ENCODE measurements at places on chromosomes 6 and 20. TPM values are rescaled to one million over a fixed set of nuclear protein-coding genes. Genes with fewer than 3 reads are reported as not detected.

DNA sequence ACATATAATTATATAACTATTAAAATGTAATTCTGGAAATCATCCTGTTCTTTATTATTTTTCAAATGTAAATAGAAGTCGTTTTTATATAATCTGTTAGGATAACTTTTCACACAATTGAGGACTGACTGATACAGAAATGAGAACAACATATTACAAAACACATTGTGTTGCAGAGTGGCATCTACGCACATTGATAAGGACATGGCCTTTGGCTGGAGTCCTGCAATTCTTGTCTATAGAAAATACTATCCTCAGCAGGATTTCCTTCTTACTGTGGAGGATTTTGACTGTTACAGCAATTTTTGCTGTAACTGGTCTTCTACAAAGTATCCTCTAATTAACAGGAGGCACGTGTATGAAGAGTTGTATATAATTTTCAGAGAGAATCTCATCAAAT lies 19.8 kb downstream of the SH3BGRL2 start:
- DNase-seq, result no peak

DNA sequence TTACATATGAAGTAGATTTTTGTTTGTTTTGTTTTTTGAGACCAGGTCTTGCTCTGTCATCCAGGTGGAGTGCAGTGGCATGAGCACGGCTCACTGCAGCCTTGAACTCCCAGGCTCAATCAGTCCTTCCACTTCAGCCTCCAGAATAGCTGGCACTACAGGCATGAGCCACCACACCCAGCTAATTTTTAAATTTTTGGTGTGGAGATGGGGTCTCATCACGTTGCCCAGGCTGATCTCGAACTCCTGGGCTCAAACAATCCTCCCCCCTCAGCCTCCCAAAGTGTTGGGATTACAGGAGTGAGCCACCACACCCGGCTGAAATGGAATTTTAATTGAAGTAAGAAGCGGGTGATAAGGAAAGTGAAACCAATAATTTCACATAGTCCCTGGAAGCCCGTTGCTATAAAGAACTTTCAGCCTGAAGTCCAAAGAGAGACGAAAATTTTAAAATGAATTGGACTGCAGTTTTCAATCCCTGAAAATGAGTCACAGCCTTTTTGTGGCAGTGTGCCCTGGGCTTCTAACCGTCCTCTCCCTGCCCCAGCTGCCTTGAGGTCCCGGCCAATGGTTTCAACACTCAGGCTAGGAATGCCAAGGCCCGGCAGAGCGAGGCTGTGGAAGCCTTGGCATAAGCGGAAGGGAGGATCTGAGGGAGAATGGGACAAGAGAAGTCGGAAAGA lies 757 bp downstream of the RAET1E start:
- DNase-seq, result no peak

- no peak for DNase-seq
These were observed 87.7 kb downstream of the RNF182 start for GRCh38 chr6:14012313-14013030.

DNA sequence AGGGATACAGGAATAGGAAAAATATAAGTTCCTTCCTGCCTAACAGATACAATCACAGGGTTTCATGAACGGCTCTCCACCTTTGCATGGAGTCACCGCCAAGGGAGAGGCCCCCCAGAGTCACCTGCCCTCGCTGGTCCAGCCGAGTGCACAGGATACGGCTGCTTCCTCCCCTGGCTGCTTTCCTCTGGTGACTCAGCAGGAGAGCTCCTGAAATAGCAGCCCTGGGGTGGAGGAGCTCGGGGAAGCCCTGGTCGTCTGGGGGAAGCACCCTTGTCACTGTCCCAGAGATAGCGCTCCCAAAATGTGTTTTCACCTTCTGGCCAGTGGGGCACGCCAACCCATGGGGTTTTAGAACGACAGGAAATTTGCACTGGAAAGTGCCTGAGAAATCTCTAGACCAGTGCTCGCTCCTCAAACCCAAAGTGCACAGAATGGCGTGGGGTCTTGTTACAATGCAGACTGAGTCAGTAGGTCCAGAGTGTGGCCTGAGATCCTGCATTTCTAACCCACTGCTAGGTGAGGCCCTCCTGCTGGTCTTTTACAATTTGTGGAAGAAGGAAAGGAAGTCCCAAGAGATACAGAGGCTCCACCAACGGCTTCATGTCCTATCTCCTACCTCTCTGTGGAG lies 35.9 kb upstream of the FAM50B start:
- DNase-seq, result no peak

GRCh38 chr6:71124340-71124739 lies 164.3 kb upstream of the OGFRL1 start:
- DNase-seq, result no peak

GRCh38 chr20:43682446-43682845 lies 15.5 kb downstream of the MYBL2 start:
- no peak for DNase-seq

GRCh38 chr6:47571488-47571887 lies 93.9 kb downstream of the CD2AP start:
- no peak for DNase-seq

DNA sequence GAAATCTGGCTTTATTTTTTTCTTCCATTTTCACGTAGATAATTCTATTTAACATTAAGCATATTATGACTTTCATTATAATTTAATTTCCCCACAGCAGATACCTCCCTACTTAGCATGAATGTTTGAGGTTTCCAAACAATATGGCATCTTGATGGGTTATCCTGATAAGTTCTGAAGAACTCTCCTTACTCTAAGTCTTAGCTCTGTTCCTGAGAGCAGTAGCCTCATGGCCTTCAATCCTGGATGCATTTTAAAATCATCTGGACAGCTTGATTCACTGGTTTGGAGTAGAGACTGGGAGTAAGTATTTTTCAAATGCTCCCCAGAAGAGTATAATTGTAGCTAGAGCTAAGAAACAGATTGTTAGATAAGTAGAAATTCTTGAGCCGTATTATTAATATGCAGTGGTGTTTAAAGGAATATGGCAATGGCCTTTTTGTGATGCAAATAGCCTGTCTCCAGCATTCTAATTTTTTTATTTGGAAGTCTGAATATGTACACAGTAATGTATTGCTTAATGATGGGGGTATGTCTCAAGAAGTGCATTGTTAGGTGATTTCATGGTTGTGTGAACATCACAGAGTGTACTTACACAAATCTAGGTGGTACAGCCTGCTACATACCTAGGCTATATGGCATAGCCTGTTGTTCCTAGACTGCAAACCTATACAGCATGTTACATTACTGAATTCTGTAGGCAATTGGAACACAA lies 110.5 kb upstream of the EEF1E1 start:
- DNase-seq, result no peak

GRCh38 chr6:22401206-22401605 lies 104.4 kb upstream of the PRL start:
- no peak for DNase-seq

DNA sequence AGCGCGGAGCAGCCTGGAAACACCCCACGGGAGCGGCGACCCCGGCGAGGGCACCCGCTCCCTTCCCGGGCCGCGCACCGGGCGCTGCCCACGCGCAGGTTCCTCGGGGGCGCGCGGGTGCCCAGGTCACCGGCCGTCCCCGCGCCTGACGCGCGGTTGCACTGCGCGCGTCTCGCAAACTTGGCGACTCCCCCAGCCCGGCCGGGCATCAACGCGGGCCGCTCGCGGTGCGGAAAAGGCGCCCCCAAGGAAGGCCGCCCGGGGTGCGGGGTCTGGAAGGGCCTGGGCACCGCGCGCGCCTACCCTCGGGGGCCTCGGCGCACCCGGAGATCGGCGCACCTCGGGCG lies 555 bp upstream of the ZBTB46 start:
- DNase-seq, result no peak

DNA sequence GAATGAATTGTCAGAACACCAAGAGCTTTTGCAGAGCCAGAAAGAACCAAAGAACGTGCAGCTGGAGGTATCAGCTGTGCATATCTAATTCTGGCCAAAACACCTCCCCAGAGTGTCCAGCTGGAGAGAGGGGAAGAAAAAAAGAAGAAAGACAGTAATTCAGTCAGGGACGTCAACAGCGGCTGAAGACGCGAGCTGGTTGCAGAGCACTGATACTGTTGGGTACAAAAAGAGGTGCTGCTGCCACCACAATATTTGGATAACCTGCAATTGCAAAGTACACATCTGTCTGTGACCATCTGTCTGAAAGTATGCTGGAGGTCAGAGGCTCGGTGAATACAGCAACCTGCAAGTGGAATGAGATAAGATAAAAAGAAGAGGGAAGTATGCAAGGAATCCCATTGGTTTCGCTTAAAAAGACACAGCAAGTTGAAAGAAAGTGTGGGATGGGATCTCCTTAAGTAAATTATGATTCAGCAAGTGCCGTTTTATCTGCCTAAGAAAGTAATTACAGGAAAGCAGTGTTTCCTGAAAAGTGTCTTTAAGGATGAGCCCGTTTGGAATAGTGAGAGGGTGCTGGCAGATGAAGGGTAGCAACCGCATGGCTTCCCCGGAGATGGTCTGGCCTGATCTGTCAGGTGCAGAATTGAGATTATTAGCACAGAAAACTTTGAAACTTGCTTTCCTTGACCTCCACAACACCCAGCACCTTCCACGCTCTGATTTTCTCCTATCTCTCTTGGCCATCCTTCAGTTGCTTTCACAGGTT lies 189.9 kb upstream of the PRDM1 start:
- DNase-seq, result no peak

DNA sequence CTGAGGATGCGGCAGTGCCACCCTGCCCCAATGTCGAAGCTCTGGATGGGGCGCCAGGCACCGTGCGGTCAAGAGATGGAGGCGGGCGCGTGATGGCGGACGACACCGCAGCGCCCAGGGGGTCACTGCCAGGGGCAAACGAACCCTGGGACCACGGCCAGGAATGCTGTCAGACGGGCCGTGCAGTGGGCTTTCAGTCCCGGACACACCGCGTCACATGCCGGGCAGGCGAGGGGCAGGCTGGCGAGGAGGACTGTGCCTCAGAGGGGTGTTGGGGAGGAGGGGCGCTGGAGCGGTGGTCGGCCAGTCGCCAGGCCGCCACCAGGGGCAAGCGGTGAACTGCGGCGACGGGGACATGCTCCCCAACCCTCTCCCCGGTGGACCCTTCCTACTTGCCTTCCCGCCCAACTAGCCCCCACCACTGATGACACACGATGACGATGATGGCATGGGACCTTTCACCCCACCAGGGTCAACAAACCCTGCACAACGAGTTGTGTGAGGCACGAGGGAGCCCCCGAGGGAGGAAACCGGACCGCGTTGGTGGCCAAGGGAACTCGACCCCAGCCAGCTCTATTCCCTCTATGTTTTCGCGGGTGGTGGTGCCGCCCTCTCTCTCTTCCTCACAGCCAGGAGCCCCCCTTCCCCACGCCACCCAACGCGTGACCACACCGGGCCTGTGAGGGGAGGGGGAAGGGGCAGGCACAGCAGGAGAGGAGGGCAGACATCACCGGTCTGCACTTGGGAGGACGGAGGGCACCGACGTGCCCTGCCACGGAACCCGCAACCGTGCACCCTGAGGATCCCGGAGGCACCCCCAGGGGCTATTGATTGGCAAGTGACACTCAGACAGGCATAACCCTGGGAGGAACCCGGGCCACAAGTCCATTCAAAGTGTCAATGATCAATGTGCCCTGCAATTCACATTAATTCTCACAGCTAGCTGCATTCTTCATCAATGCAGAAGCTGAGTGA lies 1960.9 kb upstream of the DEFB115 start:
- no peak for DNase-seq

DNA sequence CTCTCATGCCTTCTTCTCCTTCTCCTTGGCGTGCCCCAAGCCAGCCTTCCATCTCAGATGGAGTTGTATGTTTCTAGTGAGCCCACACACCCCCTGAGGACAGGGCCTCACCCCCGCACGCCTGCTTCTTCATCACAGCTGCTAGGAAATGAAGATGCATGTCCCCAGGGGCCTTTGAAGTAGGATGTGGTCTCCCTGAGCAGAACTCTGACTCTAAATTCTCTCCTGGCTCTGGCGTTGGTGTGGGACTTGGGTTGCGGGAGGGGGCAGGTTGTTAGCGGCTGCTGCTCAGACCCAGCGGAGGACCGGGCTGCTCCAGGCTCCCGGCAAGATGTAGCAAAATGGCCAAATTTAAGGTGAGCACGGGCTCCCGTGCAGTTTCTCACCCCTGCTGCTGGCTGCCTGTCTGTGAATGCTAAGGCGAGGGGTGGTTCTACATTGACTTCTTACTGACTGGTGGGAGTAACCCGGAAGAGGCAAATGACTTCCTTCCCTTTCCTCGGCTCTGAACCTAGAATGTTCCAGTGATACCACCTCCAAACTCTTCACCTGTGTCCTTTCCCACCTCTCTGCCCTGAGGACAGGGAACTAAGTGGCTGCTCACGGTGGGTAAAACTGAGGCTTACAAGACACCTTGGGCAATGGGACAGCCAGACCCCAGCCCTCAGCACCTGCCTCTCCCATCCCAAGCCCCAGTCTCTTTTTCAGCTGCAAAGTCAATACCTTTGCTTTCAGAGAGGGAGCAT lies 8.8 kb downstream of the SYNJ2 start:
- peak; percentile 51 for DNase-seq

GRCh38 chr20:45589725-45590124 lies 10.6 kb upstream of the WFDC8 start:
- no peak for DNase-seq

DNA sequence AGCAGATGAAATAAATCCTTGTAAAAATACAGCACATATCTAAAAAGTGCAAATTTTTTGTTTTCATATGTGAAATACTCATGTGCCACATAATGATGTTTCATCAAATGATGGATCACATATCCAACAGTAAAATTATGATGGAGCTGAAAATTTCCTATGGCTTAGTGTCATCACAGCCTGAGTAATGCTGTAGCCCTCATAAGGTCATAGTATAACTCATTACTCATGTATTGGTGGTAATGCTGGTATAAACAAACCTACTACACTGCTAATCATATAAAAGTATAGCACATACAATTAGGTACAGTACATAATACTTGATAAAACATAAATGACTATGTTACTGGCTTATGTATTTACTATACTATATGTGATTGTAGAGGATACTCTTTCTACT lies 12.9 kb downstream of the TSPYL1 start:
- DNase-seq, result no peak

DNA sequence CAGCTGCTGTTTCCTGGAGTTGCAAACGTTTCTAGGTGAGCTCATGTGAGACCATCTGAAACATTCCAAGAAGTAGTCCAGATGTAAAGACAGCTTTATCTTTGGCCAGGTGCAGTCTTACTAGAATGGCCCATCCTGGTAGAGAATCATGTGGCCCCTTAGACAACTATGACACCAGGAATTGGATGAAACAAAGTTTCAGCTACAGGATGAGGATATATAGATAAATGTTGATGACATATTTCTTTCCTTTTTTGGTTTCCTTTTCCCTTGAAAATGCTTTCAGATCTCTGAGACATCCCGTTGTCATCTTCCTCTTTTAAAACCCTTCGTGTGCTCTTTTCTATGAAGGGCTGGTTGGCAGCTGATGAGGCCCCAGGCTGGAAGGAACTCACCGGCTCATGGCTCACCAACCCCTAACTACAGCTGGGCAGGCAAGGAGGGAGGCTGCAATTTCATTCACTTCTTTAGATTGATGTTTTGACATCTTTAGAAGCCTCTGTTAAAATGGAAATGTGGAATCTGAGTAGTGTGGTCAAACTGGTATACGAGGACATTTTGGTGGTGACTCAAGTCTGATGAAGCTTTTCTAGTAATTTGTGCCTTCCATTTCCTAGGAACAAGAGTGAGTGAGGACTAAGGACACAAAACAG lies 167.9 kb upstream of the TNFAIP3 start:
- DNase-seq, result no peak

Gene JPH2
- not detected for total RNA-seq

Gene OPRM1
- not detected for total RNA-seq

Gene LY6G6D
- not detected for total RNA-seq

Gene TMEM14A
- total RNA-seq, result 22.5 TPM

Gene FAM209B
- total RNA-seq, result 0.89 TPM

Gene KCNQ5
- total RNA-seq, result 2.6 TPM

Gene PDYN
- not detected for total RNA-seq

Gene CDH22
- not detected for total RNA-seq

Gene TBX18
- not detected for total RNA-seq

Gene PCSK2
- total RNA-seq, result not detected

Gene GPX5
- not detected for total RNA-seq

Gene SCUBE3
- not detected for total RNA-seq

Data from activated CD4-positive, alpha-beta T cell treated with anti-CD3 and anti-CD28 coated beads, Interleukin-2, amount 10 ng/mL, durations not matched to agents 7 days and 5 days (primary cell).